Uterus (tissue), 4 donors: ENCODE measurements at places on chromosomes 16 and 17. TPM values are rescaled to one million over a fixed set of nuclear protein-coding genes. Genes with fewer than 3 reads are reported as not detected.

- peak; percentile 85 for DNase-seq
Observed at GRCh38 chr17:42276609-42277341, 584 bp upstream of the STAT5B start.

- DNase-seq = peak; percentile 88
Observed at GRCh38 chr16:50627419-50627818, 53.7 kb downstream of the SNX20 start.

GRCh38 chr16:57132470-57132869 lies 40.1 kb downstream of the CPNE2 start:
- DNase-seq = no peak

DNA sequence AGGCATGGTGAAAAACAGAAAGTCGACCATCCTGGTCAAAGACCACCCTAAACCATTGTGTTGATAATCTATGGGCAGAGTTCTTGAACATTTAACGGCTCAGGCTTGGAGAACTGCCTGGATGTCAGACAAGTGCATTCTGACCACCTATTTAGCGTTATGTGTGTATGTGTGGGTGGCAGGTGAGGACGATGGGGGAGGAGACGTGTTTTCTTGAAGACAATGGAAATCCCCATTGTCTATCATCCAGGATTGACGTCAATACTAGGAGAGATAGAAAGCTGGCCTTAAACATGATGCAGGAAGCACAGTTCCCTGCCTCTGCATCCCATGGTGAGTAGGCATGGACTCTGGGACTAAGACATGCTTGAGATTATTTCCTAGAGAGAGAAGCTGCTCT lies 157.4 kb upstream of the MAF start:
- no peak for DNase-seq

Gene NEUROD2
- total RNA-seq = not detected

DNA sequence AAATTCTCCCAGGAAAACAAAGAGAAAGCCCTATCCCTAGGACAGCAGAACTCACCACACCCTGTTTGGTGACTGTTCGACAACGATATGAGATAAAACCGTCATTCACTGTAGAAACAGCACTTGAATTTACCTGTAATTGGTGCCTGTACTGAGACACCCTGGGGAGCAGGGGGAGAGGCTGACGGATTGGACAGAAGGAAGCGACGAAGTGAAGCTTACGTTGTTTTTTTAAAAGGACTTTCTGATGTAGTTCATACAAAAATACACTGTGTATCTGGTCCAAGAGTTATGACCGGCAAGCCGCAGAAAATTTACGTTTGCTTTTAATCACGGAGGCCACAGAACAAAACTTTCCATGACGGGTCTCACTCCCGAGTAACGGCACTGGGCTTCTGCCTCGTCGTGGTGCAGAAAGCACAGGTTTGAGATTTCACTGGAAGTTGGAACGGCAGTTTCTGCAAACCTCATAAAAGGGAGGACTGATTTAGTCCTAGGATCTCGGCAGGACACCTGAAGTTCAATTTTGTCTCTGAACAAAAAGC lies 9.7 kb downstream of the NXN start:
- DNase-seq = peak; percentile 59

DNA sequence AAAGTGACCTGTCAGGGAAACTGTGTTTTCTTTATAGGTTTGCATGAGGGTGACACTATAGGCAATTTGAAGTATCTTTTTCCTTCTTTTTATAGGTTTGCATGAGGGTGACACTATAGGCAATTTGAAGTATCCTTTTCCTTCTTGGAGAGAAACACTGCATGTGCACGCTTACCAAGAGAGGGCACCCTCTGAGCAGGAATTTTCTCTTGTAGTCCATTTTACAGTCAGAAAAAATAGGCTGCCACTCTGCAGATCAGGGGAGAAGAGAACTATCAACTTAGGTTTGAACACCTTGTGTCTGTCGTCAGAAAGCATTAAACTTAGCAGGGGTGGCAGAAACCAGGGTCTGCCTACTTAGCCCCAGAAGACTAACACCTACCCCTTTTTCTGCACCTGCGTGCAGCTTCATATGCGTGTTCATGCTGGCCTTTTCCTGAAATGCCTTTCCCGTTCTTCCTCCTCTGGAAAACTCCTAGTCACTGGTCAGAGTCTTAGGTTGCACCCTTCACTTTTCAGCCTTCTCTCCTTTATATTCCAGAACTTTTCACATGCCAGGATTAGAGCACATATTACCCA lies 16.4 kb upstream of the SMIM36 start:
- peak; percentile 37 for DNase-seq

- no peak for DNase-seq
Observed at GRCh38 chr16:73858326-73858725, 438.3 kb upstream of the PSMD7 start.

Gene MTHFSD
- 2.9 TPM for total RNA-seq

DNA sequence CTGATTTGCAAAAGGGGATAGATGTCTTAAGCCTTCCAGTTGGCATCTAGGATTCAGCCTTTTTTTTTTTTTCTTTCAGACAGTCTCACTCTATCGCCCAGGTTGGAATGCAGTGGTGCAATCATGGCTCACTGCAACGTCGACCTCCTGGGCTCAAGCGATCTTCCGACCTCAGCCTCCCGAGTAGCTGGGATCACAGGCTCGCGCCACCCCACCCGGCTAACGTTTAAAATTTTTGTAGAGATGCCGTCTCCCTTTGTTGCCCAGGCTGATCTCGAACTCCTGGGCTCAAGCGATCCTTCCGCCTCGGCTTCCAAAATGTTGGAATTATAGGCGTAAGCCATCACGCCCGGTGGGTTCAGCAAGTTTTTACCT lies 571 bp upstream of the CCP110 start:
- peak; percentile 23 for DNase-seq
